Activated gamma-delta T cell (primary cell): ENCODE measurements at places on chromosomes 3 and 15.

DNA sequence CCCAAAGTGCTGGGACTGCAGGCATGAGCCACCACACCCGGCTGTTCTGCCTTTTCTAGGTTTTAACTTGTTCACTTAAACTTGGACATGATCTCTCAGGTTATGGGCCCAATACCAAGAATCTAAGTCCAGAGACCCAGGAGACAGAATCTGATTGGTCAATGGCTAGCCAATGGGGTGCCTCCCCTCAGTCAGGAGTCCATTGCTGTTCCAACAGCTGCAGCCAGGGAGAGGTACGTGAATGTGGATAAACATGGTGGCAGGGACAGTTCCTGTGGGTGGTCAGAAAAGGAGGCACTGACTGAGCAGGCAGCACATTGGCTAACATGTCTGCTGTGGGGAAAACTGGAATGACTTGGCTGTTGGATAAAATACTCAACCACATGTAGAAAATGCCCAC lies 140.3 kb downstream of the RPLP1 start:
- DNase-seq: no peak

DNA sequence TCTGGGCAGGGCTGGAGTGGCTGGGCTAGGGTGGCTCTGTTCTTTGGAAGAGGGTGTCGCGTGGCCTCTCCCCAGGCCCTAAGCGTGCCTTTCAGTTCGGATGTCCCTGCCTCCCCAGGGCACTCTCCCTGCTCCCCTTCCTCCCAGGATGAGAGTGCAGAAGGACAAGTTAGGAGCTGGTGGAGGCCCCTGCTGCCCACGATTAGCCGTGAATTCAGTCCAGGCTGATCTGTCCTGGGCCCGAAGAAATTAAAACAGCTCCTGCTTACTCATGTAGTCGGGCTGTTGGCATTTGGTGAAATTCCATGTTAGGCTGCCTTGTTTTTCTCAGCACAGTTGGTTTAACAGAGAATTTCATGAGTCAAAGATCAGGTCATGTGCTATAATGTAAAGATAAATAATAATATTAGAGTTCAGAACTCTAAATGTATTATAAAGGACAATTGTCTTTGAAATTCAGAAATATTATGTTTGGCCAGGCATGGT lies 24.5 kb downstream of the NIPA1 start:
- no peak for DNase-seq

DNA sequence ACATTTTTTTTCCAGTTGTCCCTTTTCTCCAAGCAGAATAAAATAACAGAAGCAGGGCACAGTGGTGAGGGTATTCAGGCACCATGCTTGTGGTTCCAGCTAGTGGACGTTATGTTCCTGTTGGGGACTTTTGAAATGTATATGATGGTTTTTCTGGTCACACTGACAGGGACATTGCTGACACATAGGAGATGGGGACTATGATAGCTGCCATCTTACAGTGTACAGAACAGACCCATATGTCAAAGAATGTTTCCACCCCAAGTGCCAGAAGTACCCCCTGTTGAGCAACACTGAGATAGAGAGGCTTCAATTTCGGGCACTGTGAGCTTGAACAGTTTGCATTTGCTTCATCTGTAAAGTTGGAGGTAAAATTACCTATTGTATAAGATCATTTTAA lies 38.6 kb downstream of the MCTP2 start:
- DNase-seq: no peak

DNA sequence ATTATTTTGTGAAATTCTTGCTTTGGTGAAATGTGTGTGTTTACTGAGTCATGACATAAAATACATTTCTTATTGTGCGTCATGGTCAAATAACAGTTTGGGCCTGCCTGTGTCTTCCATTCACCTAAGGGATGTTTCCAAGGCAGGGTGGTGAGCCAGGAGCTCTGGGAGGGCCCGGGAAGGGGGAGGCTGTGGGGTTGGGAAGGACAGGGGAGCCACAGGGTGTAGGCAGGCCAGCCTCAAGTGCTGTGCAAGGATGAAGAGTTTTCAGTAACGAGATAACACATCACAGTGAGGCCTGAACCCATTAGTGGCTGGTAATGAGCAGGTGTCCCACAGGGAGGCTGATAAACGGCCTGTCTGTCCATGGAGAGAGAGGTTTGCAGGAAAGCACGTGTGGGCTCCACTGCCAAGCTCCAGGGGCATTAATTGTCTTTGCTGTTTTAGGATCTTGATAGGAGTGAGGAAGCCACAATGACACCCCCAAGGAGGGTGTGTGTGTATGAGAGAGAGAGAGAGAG lies 35.6 kb upstream of the SEC13 start:
- DNase-seq: no peak

- DNase-seq: no peak
These were observed 203.6 kb downstream of the TNIK start for GRCh38 chr3:171256445-171257250.

DNA sequence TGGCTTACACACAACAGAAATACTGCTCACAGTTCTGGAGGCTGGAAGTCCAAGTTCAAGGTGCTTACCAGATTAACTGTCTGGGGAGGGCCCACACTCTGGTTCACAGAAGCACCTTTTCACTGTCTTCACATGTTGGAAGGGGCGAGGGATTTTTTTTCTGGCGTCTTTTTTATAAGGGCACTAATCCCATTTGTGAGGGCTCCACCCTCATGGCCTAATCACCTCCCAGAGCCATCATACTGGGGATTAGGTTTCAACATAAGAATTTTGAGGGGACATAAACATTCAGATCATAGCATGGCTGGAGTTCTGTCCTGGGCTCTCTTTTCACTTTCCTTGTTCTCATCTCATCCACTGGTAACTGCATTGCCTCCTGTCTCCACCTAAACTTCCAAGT lies 63.5 kb downstream of the IGF1R start:
- no peak for DNase-seq

- DNase-seq: no peak
These were observed 28.8 kb downstream of the LRRC2 start for GRCh38 chr3:46537316-46537715.

- no peak for DNase-seq
These were observed 30.8 kb upstream of the LMCD1 start for GRCh38 chr3:8470801-8471200.

DNA sequence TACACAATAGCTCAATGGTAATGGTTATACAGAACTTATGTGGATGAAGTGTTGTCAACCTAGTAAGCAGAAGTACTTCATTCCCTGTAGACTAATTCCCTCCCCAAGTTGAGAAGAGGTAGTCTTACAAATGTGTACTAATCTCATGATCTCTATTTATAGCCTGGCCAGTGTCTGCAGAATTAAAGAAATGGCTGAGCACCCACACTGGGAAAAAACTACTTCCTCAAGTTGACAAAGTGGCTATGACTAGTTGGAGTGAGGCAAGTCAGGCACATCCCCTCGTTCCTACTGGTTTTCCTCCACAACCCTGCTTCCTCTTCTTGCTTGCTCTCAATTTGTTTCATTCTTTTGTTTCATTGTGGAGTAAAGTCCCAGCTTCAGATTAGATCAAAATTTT lies 566.7 kb upstream of the ZNF717 start:
- DNase-seq: no peak

GRCh38 chr15:89101302-89102193 lies 13.3 kb downstream of the ABHD2 start:
- DNase-seq: no peak

DNA sequence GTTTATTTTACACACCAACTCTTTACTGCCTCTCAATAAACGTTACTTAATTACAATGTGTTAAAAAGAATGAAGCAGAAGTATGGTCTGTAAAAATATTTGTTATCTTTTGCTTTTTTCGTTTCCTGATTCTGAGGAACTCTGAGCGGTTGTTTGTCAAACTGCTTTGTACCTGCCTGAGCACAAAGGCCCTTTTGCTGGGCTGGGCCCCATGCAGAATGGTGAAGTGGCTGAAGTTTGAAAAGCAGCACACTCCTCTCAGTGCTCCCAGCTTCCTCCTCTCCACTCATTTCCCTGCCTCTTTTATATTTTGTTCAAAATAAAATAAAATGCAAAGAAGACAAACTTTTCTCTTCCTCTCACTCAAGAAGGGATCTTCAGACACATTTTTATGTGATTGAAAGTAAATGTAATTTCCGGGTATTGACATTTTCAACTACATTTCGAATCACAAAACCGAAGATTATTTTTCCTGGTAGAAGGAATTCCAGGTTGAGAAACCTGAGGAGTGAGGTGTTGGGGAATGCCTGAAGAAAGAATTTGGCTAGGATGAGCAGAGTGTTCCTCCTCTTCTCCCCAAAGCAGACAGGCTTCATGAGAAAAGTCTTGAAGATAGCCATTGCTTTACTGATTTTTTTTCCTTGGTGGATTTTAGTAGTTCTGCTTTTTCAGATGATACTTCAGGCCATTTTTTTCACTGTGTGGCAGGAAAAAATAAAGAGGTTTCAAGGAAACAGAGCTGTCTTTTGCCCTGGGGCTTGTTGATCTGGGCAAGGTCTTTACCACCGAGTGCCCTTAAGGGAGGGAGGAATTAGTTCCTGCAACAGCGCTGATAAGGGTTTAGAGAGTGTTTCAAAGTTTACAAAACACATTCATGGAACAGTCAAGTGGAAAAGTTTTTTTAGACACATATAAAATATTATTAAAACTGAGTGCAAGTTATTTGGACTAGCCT lies 229.8 kb downstream of the NFKBIZ start:
- no peak for DNase-seq

DNA sequence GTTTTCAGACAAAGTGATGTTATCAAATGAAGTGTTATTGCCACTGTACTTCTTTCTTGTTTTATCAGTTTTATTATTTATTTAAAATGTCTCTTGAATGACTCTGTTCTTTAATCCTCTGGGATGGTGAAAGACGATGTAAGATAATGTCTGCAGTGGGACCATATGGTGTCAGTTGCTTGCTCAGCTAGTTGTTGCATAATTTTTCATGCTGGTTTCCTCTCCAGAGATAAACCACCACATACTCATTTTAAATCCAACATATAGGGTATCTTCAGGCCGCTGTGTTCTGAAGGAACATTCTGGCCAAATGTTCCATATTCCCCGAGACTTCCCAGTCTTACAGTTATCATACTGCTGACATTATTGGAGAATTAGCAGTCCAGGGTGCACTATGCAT lies 75.9 kb downstream of the GABRG3 start:
- no peak for DNase-seq

DNA sequence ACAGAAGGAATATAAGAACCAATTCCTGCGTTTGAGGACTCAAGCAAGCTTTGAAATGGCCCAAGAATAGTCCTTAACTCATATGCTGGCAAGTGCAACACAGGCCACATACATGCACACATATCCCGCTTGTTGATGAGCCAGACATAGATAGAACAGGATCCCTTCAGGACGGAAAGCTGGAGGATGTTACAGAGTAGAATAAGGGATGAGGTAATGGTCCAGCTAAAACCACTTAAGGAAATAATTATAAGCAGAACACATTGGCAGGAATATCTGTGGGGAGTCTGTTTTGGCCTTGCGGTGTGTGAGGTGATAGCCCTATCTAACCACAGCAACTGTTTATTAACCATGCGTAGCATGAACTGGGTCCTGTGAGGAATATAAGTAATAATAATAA lies 25.0 kb downstream of the SCG3 start:
- no peak for DNase-seq

- DNase-seq: no peak
These were observed 6.0 kb downstream of the CCDC12 start for GRCh38 chr3:46970391-46971091.

- DNase-seq: no peak
These were observed 113.3 kb downstream of the SMAD6 start for GRCh38 chr15:66815318-66815717.

DNA sequence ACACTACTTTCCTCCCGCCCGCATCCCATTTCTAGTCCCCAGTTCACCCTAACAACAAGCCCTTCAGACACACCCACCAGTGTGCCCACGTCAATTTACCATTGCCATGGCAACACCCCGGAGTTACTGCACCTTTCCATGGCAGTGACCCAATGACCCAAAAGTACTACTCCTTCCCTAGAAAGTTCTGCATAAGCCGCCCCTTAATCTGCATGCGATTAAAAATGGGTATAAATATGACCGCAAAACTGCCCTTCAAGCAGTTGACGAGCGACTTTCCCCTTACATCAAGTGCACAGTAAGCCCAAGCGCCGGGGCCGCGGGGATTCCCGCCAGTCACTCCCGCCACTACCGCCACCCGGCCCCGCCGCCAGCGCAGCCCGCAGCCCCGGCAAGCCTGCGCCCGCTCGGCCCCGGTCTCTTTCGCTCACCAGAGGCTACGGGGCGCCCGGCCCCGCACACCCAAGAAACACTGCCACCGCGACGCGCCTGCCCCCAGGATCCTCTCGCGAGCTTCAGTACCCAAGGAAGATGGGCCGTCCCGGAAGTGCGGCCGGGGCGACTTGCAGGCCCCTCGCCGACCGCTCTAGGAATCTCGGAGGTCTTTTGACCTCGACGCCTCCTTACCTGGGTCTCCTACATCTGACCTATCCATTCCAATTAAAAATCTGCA lies 27.2 kb upstream of the ZNF502 start:
- peak; percentile 29 for DNase-seq

DNA sequence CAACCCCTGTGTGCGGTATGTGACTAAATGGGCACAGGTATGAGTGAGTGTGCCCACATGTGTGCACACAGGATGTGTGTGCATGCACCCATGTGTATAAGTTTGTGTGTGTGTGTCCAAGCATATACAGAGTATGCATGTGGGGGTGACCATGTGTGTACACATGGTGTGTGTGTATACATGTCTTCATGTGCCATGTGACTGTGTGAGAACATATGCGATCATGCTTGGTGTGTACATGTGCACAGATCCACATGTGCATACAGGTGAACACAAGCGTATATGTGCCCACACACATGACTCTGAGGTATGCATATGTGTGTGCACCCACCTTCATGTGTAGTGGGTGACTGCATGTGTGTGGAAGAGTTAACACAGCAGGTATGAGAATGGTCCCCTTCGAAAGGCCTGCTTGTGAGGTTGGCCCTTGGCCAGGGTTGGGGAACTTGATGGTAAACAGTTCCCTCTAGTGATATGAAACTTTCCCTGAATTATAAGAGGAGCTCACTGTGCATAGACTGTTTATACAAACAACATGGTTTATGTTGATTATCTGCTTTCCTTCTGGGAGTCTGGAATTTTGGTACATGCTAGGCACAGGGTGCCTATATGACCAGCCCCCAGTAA lies 10.3 kb downstream of the PFKFB4 start:
- DNase-seq: no peak

- no peak for DNase-seq
These were observed 8.7 kb downstream of the ARHGAP31 start for GRCh38 chr3:119302697-119303551.

DNA sequence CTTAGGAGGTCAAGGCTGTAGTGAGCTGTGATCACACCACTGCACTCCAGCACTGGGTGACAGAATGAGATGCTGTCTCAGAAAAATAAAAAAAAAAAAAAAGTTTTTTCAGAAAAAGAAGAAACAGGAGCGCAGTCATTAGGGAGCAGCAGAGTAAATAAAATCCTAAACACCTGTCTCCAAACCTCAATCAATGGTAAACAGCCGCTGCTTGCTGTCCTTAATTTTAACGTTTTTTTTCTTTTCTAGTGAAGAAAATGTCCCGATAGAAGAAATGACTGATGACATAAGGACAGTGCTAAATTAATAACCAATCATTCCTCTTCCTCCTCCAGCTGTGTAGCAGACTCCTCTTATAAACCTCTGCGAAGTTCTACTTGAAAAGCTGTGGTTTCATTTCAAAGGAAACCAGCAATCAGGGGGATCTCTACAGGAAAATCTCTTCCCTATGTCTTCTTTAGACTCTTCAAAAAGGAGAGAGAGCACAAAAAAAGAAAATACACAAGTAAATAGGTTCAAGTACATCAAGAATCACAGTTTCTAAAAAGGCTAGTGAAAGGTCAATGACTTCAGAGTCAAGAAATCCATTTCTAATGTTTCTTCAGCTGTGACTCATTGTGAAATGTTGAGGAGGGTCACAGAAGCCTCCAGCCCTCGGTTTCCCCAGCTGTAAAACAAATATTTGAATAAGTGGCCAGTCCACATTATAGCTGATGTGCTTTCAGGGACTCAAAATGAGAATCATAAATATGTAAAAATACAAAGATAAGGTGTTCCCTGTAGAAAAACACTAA lies 127.6 kb downstream of the TMCO5A start:
- DNase-seq: no peak
